Neural progenitor cell (in vitro differentiated cells): ENCODE measurements at places on chromosomes 6 and 20.

GRCh38 chr6:107083047-107083768 is 32.1 kb downstream of the BEND3 start:
- no peak overlapping the region for H3K4me3 ChIP-seq
- DNase-seq = no peak
- H3K36me3 ChIP-seq = peaks cover 2% of the 10 kb centered on the region
- H3K4me1 ChIP-seq = no peaks in the 10 kb centered on the region

DNA sequence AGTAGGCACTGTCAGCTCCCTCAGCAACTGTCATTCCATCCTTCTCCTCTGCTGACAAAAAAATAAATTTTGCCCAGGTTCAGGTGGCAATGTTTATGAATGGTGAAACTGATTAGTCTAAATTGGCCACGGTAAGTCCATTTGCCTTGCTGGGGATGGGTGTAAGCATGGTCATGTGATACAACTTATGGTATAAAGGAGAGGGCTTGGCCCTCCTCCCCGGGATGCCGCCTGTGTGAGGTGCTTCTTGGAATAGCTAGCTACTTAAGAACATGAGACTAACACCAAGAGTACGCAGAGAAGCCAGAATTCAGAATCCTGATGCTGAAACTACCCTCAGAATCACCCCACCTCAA is 94.4 kb upstream of the MAP7 start:
- no peaks in the 10 kb centered on the region for H3K27me3 ChIP-seq
- no peaks in the 10 kb centered on the region for H3K4me1 ChIP-seq
- no peak overlapping the region for H3K4me3 ChIP-seq
- H3K27ac ChIP-seq = no peak overlapping the region
- no peak for DNase-seq
- no peaks in the 10 kb centered on the region for H3K36me3 ChIP-seq

- no peak overlapping the region for H3K27ac ChIP-seq
- peaks cover 11% of the 10 kb centered on the region for H3K4me1 ChIP-seq
- no peaks in the 10 kb centered on the region for H3K36me3 ChIP-seq
- H3K4me3 ChIP-seq = no peak overlapping the region
- peaks cover 5% of the 10 kb centered on the region for H3K27me3 ChIP-seq
Measured at GRCh38 chr6:36851626-36852025, 12.4 kb upstream of the CPNE5 start.

DNA sequence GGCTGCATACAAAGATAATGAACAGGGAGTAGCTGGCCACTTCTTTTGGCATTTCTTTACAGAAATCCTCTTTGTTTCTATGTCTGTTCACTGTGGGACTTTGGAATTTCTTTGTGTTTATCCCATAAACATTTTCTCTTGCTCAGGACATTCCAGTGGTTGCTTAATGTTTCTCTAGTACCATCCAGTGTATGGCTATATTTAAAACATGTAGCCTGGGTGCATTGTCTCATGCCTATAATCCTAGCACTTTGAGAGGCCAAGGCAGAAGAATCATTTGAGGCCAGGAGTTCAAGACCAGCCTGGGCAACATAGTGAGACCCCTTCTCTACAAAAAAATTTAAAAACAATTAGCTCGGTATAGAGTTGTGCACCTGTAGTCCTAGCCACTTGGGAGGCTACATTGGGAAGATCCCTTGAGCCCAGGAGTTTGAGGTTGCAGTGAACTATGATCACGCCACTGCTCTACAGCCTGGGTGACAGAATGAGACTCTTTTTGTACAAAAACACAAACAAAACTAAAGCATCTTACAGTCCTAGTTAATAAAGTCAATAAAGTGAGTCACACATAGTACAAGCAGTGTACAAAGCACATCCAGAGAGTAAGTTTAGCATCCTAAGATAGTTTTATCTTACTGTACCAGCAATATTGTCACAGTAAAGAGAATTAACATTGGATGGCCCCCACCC is 63.3 kb downstream of the ZFAND3 start:
- no peak overlapping the region for H3K27ac ChIP-seq
- DNase-seq = peak; percentile 18
- H3K27me3 ChIP-seq = no peaks in the 10 kb centered on the region
- H3K36me3 ChIP-seq = no peaks in the 10 kb centered on the region
- peaks cover 26% of the 10 kb centered on the region for H3K4me1 ChIP-seq

DNA sequence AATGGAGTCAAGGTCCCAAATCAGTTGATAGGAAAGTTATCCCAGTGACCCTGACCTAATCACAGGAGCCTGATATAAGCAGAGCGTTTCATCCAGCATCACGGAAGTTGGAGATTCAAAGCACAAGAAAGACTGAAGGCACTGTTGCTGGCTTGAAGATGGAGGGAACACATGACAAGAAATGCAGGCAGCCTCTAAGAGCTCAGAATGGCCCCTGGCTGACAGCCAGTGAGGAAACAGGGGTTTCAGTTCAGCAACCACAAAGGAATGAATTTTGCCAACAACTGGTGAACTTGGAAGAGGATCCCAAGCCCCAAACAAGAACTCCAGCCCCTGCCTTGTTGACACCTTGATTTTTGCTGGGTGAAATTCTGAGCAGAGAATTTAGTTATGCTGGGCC is 778.5 kb downstream of the MAFB start:
- no peak overlapping the region for H3K27ac ChIP-seq
- H3K4me1 ChIP-seq = no peaks in the 10 kb centered on the region
- DNase-seq = no peak
- no peaks in the 10 kb centered on the region for H3K36me3 ChIP-seq
